ENCODE measurements at places on chromosomes 13 and 19. TPM values are rescaled to one million over a fixed set of nuclear protein-coding genes. Genes with fewer than 3 reads are reported as not detected.

The ZNF91 gene
- 17.0 TPM for total RNA-seq

The PDE4C gene
- 0.97 TPM for total RNA-seq

The PRODH2 gene
- total RNA-seq, result not detected

The ARGLU1 gene
- total RNA-seq, result 95.7 TPM

The PTPRH gene
- 1.00 TPM for total RNA-seq

The IL11 gene
- total RNA-seq, result not detected

The TYROBP gene
- not detected for total RNA-seq

The NECTIN2 gene
- 211 TPM for total RNA-seq

Data from endothelial cell of umbilical vein (primary cell).